ENCODE measurements at places on chromosomes 12 and 14.

GRCh38 chr12:49539406-49540228 is 787 bp downstream of the KCNH3 start:
- DNase-seq, result no peak

DNA sequence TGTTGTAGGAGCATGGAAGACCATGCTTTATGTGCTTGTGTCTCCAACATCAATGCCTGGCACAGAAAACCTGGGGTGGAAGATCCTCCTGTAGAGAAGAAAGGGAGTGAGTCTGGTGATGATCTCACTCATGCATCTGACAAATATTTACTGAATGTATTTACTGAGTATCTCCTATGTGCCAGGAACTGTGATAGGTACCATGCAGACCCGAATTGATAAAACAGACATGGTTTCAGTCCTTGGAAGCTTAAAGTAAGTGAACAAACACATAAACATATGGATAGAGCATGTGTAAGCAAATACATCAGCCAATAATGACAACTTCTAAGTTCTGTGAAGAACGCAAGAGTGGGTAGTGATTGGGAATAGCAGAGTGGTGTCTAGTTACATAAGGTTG is 117.0 kb upstream of the CCDC198 start:
- DNase-seq, result no peak

GRCh38 chr12:98151105-98151590 is 364.2 kb upstream of the TMPO start:
- DNase-seq, result no peak

GRCh38 chr14:61444215-61444768 is 122.9 kb downstream of the PRKCH start:
- DNase-seq, result peak; percentile 52

DNA sequence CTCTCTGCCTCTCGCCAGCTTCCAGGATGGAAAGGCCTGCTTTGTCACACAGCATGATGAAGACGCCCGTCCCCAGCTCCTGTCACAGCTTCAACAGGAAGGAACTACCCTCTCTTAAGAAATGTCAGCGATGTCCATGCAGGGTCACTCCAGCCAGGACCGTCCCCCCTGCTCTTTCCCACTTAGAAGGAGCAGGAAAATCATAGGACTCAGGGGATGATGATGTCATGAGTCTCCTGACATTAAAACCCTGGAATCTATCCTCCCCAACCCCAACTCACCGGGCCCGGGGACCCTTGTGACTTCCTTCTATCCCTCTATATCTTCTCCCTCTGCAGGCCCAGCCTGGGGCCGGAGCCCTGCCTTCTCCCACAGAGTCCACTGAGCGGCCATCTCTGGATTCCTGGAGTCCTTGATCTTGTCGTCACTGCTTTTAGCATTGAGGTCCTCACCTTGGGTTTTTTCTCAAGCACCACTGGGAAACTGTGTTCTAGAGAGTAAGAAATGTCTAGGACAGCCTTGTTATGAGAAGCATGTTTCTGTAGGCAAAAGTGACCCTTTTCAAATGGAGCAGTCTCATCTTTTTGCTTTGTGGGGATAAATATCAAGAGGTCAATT is 42.8 kb upstream of the P2RX7 start:
- DNase-seq, result no peak

DNA sequence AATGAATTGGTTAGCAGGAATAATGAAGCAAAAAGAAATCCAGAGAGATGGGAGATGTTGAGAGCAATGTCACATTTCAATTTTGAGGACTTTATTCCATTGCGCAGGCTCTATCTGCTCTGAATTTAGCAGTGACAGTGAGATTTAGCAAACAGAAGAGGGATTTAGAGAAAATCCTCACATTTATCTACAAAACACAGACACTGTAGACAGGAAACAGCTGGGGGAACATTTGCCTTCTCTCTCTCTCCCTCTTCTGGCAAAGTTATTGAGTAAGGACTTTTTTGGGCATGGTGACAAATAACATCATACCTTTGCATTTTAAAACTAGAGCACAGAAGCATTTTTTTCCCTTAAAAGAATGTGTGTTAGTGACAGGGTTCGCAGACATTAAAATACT is at the start of gene IGF1:
IGF1 (minus strand) TSS at position 158 of the 400 bp plus-strand sequence. CDS start 182 bp downstream, outside the sequence.
- DNase-seq, result no peak

DNA sequence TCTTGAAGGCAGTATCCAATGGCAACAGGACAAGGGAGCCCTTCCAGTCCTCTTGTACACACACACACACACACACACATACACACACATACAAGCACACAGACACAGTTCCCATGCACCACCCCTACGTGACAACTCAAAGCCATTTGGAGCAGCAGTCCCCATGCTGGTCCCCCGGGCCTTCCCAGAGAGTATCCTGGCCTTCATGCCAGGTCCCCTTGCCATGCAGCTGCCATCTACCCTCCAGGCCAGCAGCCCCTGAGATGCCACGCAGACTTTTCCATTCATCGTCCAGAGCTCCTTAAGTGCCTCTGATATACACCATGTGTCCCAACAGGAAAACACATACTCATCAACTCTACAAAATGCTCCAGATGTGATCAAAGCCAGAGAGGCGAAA is 159.5 kb downstream of the ANO2 start:
- DNase-seq, result no peak

DNA sequence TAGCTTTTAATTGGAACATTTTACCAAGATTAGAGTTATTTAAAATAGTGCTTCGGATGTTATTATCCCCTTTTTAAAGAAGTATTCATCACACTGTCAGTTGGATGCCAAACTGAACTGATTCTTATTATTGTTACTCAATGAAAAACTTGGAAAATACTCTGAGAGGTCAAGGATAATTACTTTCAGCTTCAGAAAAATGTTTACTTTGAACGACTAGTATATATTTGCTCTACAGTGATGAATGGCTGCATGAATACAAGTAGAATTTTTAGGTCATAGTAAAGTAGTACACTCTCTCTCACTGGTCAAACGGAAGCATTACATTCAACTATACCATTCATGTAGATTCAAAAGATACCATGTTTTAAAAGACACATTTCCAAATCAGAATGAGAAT is 269.2 kb downstream of the CCDC91 start:
- DNase-seq, result no peak

DNA sequence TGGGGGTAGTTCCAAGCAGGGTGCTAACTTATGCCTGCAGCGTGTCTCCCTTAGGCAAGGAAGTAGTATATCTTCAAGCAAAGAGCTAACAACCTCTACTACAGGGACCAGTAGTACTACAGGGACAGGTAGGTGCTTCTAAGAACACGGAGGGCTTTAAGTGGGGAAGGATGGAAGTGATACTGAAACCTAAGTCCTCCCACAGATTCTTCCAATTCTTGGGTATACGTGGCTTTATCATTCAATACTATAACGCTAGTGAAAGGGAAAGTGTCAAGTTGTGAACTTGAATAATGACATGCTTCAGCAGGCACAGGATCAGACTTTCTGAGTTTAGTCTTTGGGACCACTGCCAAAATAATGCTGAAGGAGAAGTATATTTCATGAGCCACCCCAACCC is 241.7 kb downstream of the CEP128 start:
- no peak for DNase-seq

DNA sequence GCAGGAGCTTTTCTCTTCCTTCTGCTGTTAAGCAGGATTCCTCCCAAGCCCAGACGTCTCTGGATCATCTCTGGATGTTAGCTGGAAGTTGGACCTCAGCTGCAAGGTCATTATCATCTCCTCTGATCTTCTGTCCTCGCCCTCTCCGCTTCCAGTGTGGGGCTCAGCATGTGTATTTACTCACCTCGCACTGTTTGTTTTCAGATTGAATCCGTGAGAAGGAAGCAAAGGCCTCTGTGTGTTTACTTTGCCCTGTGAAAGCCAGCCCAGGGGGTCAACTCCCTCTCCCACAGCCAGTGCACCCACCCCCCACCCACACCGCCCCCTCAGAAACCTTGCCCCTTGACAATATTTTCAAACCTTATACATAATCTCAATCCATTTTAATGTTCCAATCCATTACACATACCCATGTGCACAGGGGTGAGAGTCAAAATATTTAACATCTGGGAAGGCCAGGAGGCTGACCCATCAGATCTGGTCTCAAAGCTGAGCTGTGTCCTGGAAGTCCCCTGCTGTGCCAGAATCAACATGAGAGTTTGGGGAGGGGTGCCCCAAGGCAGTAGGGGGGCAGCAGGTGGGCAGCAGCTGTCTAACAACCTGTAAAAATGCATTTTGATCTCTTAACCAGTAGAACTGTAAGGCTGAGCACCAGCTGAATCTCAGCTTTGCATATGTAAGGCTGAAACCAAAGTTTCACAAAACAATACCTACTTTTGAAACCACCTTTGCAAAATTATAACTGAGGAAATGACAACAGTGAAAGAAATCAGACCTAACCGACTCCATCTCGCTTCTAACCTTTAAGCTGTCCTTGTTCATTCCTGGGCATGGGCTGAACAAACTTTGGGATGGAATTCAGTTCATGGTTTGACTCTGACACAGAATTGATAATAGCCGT is 157.9 kb downstream of the ZNF664 start:
- no peak for DNase-seq

DNA sequence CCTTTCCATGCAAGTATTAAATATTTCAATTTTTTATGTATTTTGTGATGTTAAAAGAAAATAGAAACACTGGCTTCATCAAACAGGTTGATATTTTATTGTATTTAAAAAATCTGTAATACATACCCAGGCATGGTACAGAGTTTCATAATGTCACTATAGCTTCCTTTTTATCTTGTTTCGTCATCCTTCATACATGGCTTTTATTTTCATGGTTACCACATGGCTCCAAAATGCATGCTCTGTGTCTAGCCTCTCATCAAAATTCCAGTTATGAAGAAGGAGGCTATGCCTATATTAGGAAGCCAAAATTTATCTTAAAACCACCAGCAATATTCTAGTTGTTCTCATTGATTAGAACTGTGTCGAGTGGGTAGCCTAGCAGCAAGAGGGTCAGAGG is 464.8 kb downstream of the BTG1 start:
- no peak for DNase-seq

- DNase-seq, result peak; percentile 35
These were observed 167.0 kb downstream of the PPM1H start for GRCh38 chr12:62767946-62768345.

DNA sequence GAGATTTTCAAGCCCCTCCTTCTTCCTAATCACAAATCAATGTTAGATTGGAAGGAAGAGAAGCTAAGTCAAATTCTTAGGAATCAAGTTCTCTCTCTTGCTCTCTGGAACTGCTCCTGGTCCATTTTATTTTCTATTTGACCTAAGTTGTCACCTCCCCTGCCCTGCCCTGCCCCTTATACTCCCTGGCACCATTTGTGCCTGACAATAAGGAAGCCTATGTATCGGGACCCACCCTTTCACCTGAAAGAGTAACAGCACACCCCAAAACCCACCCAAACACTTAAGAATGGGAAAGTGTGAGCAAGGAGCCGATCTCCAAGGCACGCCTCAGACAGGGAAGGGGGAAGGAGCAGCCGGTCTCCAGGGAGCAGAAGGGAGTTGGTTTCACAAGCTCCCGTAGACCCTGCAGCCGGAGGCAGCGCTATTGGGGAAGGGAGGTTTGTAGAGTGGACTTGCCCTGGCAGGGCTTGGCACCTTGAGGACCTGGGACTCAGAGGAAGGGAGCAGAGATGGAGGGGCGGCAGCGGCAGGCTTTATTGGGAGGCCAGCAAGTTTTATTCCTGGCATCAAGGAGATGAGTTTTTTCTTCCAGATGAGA is 1.6 kb downstream of the LRRC74A start:
- DNase-seq, result no peak

DNA sequence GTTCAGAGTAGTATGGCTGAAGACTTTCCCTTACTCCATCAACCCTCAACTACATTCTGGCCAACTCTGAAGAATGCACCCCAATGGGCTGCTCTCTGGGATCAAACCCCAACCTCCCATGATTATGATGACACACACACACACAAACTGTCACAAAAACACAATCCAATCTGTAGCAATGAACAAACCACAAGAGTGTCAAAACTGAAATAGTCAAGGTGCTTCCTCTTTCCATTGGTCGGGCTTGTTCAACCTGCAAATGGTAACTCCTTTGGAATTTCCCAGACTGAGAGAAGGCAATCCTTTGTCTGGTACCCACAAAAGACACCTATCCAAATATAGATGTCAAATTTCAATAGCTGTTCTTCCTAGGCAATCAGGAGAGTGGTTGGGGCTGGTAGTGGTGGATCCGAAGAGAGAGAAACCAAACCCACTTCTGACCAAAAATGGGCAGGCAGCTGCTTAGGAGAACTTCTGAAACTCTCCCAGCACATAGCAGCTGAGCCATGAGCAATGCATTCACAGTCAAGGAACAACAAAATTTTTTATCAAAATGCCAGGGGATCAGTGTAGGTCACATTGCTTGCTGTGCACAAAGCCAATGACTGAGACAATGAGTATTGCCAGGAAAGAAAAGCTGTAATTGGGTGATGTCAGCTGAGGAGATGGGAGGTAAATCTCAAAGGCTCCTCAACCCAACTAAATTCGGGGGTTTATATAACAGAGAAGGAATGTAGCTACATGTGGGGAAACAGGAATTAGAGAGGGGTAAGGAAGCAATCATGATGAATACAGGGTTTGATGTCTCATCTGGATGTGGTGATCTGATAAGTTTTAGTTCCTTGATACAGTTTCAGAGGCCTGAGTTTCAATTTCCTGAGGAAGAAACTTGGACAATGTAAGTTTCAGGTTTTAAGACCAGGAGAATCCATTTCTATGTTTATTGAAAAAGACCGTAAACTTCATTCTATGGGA is 191.4 kb downstream of the KITLG start:
- no peak for DNase-seq

GRCh38 chr12:100364324-100364723 is 7.5 kb downstream of the SLC17A8 start:
- no peak for DNase-seq

DNA sequence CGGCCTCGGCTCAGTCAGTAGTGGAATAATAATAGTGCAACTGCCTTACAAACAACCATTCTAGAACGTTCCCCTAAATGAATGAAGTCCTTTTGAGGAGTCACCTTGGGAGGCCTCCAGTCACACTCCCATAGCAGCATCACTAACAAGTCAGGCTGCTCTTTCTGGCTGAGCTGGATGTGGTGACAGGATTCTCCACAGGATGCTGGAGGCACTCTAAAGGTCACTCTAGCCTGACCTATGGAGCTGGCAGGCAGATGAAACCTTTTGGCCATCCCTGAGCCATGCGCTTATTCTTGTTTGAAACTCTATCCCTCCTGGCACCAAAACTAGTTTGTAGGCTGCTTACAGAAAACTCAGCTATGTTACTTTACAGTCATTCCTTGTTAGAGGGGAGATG is 17.9 kb upstream of the TFCP2 start:
- DNase-seq, result no peak

DNA sequence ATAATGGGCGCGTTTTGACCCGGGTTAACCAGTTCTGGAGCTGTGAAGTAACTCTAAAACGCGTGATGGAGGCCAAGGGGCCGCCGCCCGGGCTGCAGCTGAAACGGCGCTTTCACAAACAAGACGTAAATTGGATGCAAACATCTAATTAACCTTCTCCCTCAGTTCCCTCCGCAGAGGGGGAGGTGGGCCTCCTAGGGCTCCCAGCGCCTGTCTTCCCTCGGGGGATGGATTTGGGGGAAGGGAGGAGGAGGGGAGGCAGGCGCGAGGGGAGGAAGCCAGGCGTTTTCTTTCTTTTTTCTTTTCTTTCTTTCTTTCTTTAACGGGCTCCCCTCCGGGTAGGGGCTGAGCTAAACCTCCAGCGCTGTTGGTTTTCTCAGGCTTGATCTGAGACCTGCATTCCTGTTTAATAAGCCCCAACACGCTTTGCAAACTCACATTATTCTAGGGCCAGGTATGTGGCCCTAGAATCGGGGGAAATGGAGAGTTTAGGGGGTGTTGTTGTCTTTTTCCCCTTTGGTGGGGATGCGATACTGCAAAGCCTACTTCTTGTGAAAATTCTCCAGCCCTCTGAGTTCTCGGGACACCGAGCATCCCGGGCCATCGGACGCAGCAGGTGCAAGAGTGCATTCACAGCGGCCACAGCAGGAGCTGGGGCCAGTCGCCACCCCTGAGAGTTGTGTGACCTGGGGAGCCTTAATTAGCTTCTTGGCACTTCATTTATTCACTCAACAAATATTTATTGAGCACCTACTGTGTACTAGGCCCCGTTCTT is 43.6 kb upstream of the LHX5 start:
- no peak for DNase-seq

All from stimulated activated CD8-positive, alpha-beta memory T cell treated with anti-CD3 and anti-CD28 coated beads, Interleukin-2, amount 100 ng/mL, for 48 hours (primary cell).